Inflammatory macrophage (primary cell): ENCODE measurements at places on chromosomes 12 and 14.

- no peak for DNase-seq
These were observed 8.9 kb downstream of the COX14 start for GRCh38 chr12:50120953-50121352.

DNA sequence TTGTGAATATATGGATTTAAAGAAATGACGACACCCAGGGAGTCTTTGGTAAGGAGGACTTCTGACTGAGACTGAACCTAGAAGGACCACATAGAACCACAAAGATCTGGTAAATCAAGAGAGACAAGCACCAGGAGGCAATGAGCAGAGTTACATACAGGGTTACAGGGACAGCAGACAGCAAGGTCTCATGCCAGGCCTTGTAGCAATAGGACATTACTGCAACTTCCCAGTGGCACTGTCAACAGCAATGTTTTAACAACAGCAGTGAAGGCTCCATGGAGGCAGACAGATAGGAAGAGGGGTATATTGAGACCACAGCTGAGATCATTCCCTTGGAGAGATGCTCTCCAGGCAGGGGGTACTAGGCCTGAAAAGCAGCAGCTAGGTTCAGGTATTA, 18.5 kb downstream of the CPNE8 start:
- no peak for DNase-seq

DNA sequence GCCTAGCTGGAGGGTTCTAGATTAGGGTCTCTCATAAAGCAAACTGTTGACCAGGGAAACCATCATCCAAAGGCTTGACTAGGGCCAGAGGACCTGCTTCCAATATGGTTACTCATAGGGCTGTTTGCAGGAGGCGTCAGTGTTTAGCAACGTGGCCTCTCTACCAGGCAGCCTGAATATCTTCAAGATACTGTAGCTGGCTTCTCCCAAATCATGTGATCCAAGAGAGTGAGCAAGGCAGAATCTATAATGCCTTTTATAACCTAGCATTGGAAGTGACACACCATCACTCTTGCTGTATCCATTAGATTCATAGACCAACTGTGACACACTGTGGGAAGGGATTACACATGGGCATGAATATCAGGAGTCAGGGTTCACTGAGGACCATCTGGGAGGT, 17.3 kb downstream of the TPH2 start:
- DNase-seq, result no peak

- DNase-seq, result peak; percentile 14
These were observed 29.3 kb downstream of the ZCRB1 start for GRCh38 chr12:42296503-42297109.

- DNase-seq, result peak; percentile 90
These were observed at the start of gene OAS2 for GRCh38 chr12:112978163-112979040. TSS of gene OAS2 (plus strand) at chr12:112978519. CDS start at chr12:112978609, 90 bp downstream.

GRCh38 chr14:100372357-100373048, 49.4 kb downstream of the SLC25A47 start:
- no peak for DNase-seq

DNA sequence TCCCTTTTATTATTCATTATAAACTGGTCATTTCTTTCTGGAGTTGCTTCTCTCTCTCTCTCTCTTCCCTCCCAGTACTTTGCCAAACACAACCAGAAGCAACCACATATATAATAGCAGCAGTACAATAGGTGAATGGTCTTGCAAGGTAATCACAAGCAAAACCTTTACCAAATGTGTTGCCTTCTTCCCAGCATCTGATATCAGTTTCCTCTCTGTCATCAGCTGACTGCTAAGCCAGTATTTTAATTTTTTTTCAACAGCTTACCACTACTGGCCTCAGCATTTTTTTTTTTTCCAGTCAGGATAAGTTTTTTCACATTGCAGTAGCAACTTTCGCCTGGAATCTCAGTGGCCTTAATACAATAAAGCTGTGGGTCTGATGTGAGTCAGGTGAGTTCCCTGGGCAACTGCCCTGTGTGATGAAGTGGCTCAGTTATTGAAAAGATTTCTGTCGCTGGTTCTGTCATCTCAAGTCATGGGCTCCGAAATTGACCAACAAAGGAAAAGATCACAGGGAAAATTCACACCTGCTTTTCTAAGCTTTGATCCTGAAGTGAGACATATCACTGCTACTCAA, 282.5 kb upstream of the AMIGO2 start:
- no peak for DNase-seq

GRCh38 chr12:114625294-114625851, 58.6 kb downstream of the TBX3 start:
- DNase-seq, result peak; percentile 40

GRCh38 chr14:104600805-104601204, 3.8 kb downstream of the TMEM179 start:
- DNase-seq, result no peak

DNA sequence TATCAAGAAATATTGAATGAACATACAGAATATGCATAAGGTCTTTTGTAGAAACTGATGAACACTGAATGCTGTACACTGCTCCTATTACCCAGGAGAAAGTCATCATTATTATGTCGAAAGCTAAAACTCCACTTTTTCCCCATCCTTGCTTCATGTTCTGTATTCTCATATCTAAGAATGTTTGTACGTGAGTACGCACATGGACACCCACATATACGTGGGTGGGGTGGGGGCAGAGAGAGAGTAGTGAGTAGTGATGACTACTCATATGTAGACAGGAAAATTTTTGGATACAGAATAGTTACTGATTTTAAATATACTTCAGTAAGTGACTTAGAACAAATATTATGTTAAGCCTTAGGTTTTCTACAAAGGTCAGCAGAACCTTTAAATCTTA, 75.1 kb downstream of the FERMT2 start:
- no peak for DNase-seq
